GM04504 (cell line): ENCODE measurements at places on chromosomes 6 and 20.

DNA sequence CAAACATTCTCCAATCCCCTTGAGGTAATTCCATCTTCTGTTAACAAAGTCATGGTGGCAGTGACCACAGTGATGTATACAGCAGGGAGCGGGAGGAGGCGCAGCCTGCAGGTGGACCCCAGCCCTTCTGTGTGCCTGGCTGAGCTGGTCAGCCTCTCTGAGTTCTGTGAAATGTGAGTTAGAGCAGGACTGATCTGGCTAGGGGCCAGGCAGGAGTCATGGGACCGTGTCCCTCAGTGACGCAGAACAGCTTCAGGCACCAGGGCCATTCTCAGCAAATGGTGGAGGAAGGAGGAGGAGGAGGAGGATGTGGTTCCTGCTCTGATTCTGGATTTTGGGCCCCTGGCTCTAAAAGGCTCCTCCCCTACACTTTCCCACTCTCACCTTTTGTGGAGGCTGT, 6.9 kb downstream of the PHACTR3 start:
- DNase-seq, result no peak

GRCh38 chr20:18677126-18677525, 89.3 kb downstream of the DTD1 start:
- no peak for DNase-seq

DNA sequence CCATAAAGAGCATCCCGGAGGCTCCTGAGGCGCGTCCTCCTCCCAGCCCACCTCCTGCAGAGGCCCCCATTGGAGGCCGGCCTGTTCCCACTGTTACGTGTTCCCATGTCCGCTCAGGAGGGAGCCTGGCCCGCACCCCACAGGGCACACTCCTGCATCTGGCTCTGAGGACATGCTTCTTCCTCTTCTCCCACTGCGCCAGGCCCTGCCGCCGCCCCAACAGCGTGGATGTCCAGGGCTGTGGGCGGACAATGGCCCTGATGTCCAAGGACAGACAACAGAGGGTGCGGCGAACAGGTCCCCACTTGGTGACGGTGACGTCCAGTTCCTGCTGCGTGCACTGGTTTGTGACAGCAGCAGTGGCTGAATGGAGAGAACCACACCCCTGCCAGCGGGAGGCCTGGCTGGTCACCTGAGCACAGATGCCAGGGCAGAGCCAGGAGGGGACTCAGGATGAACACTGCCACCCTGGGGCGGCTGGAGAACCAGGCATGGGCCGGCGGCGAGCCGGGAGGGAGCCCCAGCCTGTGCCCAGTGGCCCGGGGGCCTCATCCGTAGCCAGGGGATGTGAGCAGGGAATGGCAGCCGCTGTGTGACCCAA, 26.6 kb downstream of the FRMD1 start:
- DNase-seq, result no peak

- no peak for DNase-seq
Observed at GRCh38 chr20:38806855-38807655, 1.6 kb downstream of the PPP1R16B start.

DNA sequence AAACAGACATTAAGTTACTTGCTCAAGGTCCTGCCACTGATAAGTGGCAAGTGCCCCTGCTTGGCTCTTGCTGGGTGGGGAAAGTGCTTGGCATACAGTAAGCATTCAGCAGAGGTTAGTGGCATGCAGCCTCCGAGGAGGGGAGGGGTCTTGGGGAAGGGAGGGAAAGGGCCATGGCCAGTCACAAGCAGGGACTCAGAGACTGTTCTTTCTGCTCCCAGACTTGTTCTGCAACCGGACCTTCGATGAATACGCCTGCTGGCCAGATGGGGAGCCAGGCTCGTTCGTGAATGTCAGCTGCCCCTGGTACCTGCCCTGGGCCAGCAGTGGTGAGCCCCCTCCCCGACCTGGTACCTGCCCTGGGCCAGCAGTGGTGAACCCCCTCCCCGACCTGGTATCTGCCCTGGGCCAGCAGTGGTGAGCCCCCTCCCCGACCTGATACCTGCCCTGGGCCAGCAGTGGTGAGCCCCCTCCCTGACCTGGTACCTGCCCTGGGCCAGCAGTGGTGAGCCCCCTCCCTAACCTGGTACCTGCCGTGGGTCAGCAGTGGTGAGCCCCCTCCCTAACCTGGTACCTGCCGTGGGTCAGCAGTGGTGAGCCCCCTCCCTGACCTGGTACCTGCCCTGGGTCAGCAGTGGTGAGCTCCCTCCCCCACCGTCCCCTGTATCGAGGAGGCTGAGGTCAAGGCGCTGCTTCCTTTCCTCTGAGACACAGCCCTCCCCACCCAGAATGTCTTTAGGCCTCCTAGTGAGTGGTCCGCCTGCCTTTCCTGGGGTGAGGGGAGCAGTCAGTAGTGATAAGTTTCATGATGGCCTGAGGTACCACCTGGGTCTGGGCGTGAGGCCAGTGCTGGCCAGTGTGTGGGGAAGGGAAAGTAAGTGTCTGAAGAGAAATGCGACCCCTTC, 8.9 kb downstream of the GLP1R start:
- no peak for DNase-seq

DNA sequence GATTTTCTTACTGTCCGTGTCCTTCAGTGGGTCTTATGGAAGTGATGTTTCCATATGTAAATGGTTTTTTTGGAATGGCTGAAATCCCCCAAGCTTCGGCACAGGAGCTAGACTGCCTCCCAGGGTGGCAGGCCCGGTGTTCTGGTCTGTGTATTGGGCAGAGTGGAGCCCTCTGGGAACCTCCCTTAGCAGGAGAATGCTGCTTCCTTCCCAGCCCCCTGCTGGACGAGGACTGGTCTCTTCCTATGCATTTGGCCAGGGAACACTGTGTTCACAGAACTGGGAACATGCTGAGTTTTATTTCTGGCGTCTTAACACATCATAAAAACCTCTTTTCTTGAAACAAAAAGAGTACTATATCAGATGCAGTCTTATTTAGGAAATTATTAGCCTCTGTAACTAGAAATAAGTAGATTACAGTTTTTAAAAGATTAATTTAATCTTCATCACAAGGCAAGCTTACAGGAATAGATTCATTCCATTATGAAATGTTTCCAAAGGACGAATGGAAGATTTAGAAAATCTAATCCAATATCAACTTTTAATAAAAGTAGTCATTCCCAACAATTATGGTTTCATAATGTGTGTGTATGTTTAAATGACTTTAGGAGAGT, 56.6 kb downstream of the SYTL3 start:
- no peak for DNase-seq

DNA sequence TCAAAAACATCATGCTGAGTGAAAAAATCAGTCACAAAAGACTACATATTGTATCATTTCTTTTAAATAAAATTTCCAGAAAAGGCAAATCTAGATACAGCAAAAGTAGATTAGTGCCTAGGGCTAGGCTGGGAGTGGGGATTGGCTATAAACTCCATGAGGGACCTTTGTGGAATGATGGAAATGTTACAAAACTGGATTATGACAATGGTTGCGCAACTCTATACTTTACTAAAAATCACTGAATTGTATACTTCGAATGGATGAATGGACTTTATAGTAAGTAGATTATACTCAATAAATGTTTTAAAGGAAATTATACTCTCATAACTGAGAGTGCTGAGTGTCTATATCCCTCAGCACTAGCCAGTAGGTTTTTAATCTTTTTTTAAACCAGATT, 4.3 kb downstream of the HMGN3 start:
- DNase-seq, result no peak

DNA sequence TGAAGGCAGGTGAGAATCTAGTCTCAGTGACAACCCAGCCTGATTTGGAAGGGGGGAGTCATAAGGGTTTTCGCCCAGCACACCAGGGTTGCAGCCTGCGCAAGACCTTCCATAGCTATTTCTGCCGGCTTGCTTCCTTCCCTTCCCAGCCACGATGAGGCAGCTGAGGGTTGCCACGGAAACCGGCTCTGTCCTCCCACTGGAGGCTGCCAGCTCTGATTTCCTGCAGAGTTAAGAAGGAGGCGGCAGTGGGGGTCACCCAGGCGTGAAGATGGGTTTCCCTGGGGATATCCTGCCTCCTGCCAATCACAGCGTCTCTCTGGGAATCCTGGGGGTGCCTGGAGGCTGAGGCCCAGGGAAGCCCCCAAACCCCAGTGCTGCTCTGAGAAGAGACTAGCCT, 23.1 kb upstream of the KCNB1 start:
- no peak for DNase-seq

DNA sequence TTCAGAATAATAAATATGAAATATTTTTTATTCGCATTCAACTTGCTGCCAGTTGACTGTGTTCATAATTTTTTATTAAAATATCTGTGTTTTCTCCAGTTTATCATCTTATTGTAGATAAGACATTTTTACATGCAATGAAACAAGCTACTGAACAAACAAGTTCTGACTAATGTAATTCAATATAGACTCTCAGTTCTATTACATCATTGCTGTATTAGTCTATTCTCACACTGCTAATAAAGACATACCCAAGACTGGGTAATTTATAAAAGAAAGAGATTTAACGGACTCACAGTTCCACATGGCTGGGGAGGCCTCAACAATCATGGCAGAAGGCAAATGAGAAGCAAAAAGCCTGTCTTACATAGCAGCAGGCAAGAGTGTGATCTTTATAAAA, 1357.7 kb upstream of the CITED2 start:
- DNase-seq, result no peak
